ENCODE measurements at places on chromosomes 3 and 15.

- no peak for DNase-seq
These were observed 263.4 kb upstream of the WNT5A start for GRCh38 chr3:55750525-55750924.

GRCh38 chr15:40831861-40832260 is 3.4 kb upstream of the PPP1R14D start:
- no peak for DNase-seq

- DNase-seq = no peak
These were observed 9.8 kb downstream of the ANKRD28 start for GRCh38 chr3:15787941-15788340.

DNA sequence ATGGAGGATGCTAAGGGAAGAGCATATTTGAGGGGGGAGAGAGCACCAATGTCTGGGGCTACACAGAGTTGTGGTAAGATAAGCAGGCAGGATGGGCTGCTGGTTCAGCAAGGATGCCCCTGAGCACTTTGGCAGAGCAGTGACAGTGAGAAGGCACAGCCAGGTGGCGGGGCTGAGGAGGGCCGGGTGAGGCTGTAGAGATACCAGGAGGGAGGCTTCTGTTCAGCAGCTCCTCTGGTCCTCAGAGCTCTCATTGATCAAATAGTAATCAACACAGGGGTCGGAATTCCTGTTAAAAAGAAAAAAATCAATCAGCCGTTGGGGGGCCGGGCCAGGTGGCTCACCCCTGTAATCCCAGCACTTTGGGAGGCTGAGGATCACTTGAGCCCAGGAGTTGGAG is 11.5 kb upstream of the XIRP1 start:
- no peak for DNase-seq

DNA sequence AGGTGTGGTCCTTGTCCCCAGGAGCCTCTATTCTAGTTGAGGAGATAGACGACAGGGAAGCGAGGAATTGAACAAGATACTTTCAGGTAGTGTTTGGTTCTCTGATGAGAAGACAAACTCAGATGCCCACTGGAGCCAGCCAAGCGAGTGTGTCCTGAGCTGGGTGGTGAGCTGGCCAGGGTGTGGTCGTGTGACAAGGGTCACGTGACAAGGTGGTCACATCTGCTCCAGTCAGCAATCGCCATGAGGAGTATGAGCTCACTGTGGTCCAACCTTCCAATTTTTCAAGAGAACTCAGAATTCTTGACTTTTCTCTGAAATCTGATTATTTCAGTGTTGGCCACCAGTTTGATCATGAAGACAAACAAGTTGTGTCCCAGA is 39.5 kb downstream of the SLC6A6 start:
- no peak for DNase-seq

- peak; percentile 88 for DNase-seq
These were observed 744 bp upstream of the ALDH1A2 start for GRCh38 chr15:58066042-58066867.

- DNase-seq = no peak
These were observed 451.4 kb upstream of the ATP10A start for GRCh38 chr15:26314577-26314976.

DNA sequence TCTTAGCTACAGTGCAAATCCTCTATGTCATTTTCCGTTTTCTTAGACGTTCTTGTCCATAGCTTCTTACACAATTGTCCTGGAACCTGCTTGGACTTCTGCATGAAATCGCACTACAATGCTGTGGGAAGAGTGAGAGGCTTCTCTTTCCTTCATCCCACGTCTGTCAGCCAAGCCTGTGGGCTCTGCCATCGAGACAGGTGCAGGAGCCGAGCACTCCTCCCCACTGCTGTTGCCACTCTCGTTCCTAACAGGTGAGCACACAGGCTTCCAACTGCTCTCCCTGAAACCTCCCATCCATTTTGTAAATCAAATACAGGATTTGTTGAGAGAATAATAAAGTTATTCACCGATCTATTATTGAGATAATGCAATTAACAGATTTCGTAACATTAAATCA is 23.5 kb downstream of the ZXDC start:
- DNase-seq = no peak

DNA sequence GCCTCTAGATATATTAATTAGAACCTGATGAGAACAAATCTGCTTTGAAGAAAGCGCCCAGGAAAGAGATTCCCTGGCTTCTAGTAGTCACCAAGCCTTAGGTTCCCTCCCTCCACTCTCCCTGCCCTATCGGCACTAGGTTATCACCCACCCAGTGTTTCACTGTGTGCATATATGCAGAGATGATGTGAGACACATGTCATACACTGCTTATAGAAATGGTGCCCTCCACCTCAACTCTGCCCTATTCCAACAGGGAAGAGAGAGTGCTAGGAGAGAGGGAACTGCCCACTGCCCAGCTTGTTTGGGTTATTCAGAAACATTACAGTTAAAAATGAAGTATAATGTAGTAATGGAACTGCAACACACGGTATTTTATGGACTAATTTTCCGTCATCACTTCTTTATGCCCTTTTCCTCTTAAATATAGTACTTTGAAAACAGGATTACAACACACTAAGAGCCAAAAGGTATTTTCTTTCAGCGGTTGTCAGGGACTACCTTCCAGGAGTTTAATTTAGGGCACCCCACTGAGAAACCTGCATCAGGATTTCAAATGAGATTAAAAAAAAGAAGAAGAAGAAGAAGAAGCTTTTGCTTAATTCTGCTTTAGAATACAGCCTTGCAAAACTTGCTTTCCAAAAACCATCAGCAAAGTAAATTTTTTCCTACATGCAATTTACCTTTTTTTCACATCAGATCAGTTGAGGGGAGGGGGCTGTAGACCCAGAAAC is 55.3 kb downstream of the MEIS2 start:
- DNase-seq = no peak
